GM23248 (cell line): ENCODE measurements at places on chromosomes 7 and 10.

DNA sequence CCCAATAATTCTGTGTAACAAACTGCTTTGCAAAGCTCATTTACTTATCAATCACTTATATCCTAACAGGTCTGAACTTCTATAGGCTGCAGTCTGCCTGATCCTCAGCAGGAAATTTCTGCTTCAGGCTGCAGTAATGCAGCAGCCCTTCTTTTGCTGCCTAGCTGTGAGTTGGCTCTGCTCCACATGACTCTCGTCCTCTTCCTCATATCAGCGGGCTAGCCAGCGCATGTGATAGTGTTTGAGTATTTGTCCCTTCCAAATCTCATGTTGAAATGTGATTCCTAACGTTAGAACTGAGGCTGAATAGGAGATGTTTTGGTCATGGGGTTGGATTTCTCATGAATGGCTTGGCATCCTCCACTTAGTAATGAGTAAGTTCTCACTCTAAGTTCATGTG is 387.8 kb downstream of the SEMA3D start:
- DNase-seq, result peak; percentile 11

DNA sequence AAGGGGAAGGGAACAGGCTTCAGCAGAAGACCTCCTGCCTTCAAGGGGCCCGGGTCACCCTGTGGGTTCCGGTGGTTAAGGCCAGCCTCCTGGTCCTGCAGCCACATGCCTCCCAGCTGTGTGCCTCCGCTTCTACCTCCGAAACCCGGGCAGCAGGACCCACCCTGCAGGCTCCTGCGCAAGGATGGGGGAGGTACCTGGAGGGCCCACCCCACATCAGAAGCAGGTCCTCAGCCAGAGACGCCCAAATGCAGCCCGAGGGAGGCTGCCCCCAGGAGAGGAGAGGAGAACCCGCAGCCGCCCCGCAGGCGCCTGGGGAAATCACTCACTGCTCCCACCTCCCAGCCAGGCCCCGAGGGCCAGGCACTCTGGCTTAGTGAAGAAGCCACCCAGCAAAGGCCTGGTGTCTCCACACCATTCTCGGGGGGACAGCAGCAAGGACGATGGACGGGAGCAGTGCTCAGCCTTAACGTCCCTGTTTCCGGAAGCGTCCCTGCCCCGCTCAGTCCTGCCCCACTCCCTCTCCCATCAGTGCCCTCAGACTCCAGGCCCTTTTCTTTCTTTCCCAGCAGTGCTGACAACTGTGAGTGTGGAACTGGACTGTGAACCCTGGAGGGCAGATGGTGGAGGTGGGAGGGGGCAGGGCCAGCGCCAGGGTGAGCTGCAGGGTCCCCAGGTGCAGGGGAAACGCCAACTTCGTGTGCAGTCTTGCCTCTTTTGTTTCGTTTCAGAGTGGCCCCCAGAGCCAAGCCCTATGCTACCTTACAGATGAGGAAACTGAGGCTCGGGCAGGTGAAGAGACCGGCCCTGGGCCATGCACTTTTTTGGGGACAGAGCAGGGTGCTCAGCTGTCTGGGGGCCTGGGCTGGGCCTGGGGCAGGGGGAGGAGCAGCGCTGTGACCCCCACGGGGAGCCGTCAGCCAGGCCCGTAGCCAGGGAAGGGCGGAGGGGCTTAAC is 138.0 kb downstream of the FAM53B start:
- DNase-seq, result no peak

GRCh38 chr10:4353059-4353655 is 472.9 kb upstream of the AKR1E2 start:
- peak; percentile 58 for DNase-seq

DNA sequence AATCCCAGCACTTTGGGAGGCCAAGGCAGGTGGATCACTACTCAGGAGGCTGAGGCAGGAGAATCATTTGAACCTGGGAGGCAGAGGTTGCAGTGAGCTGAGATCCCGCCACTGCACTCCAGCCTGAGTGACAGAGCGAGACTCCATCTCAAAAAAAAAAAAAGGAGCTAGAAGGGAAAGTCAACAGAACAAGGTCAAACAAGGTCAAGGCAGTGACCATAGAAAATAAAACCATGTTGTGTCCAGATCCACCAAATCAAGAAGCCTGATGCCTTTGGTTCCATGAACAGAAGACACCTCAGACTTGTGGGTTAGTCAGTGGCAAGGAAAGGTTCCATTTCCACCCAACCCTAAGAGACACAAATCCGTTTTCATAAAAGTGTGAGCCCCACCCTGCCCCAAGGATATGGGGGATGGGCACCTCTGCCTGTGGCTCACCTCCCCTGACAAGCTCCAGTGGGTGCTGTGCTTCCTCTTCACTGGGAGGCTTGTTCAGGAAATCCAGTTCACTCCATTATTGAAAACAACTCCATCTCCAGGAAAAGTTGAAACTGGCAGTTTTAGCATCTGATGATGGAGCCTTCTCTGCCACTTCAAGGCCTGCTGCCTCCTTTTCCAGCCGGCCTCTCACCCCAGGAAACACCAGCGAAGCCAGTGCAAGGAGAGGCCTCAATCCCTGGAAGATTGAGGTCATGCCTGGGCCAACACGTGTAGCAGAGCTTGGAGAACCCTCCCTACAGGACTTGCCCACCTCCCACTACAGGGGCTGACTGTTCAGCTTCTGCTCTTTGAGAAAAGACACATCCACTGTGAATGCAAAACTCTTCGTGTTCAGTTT is 152.9 kb downstream of the NRF1 start:
- no peak for DNase-seq

DNA sequence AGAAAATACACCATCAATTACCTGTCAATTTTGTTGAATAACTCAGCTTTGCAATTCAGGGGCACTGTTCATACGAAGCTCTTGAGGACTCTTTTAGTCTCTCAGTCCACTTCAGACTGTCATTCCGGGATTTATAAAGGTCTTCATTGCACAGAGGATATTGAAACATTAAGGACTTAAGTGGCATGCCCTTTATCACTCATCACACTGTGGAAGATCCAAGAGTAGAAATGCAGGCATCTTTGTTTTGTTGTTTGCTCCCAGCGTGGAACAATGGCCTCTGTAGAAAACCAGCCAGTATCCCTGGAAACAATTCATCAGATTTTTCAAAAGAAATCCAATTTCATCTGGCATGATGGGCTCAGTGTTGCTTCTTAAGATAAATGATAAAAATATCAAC is 66.3 kb upstream of the LRGUK start:
- DNase-seq, result no peak

DNA sequence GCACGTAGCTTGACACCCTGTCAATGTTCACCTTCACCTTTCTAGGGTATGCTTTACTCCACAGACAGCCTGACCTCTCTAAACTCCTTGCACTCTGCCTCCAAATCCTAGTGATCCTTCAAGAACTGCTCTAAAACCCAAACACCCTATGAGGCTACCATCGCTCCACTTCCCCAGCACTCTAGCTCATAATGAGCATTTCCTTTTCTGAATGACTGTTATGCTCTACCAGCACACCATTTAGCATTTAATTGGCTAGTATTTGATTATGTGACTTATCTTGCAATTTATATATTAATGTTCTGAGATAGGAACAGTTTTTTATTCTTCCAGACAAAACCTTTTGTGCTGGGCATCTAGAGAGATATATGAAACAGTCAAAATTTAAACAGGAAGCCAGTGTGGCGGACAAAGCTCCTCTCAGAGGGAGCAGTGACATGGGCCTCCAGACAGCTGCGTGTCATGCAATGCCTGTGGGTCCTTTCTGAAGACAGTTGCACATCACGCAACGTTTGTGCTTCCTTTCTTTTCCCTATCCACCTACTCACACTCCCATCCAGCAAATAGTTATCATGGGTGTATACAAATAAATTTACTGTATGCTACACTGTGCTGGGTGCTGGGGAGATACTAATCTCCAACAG is 86.3 kb downstream of the ALOX5 start:
- DNase-seq, result no peak

- peak; percentile 83 for DNase-seq
These were observed 10.4 kb upstream of the SMC3 start for GRCh38 chr10:110556969-110557601.

DNA sequence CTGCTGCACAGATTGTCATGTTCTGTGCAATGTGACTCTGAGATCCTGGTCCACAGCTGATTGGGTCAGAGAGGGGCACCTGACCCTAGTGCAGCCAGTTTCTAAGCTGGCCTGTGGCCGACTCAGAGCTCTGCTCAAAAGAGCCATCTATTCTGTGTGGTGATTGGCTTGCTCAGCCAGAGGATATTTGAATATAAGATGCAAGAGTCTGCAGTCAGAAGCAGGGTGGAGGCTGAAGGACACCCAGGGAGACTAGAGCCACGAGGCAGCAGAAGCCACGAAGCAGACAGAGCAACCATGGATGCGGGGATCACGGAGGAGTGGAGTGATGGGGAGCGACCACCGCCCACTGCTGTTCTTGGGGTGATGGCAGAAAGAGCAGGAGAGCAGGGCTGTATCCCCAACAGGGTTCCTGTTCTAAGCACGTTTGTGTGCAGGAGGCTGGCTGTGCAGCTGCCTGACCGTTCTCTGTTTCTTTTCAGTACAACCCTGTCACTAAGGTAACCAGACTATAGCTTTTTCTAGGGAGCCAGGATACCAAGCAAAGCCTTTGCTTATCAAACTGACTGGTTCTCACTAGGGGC is 19.5 kb upstream of the RHEB start:
- no peak for DNase-seq

DNA sequence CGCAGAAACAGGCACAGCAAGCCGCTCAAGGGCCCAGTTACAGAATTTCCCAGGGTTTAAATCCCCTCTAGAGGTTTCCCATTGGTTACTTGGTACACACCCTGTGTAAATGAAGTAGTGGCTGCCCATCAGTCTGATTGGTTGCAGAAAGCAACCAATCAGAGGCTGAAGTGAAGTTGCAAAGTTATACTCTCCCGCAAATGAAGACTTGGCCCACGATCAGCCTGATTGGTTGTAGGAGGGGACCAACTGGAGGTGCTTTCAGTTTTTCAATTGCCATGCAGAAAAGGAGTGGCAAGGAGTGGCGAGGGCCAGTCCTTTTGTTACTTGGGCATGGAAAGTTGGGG is 909.2 kb upstream of the AUTS2 start:
- DNase-seq, result no peak

DNA sequence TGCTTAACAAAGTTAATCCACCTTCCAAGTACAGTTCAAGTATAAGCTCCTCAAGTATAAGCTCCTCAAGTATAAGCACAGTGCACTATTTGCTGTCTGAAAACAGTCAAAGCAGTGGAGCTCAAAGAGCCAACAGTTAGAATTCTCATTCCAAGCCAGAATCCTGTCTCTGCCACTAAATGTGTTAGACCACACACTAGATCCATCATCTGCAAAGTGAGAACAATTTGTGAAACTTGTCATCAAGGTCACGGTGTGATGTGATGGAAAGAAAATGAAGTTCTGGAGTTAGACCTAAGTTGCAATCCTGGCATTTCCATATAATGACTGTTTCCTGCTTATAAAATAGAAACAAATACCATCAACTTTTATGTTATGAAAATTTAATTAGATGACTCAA is 602.5 kb downstream of the TNS3 start:
- DNase-seq, result peak; percentile 13

DNA sequence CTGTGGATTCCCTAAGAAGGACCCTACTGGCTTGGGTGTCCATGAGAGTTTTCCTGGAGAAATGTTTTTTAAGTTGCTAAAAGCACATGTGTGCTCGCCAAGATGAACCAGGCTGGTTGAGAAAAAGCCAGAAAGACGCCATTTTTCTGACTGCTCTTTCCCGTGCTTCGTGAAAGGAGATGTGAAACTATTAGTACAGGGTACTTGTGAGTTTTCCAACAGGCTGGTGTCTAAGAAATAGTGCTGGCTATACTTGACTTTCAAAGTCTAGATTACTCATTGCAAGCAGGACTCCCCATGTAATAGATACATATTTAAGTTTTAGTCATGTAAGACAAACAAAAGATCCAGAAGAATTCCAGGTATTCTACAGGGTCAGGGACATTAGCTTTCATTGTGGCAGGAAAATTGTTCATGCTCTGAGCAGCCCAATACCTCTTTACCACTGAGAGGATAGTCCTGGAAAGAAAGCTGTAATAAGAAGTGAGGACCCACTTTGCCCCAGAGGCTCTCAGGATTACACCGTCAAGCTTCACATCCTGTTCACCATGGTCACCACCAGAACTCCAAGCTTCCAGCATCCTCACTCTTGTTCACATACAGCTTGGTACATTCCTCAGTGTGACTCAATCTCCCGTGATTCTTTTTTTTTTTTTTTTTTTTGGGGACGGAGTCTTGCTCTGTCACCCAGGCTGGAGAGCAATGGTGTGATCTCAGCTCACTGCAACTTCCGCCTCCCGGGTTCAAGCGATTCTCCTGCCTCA is 43.8 kb upstream of the ICA1 start:
- no peak for DNase-seq

- DNase-seq, result no peak
These were observed 265.0 kb downstream of the CAMK1D start for GRCh38 chr10:12614177-12614995.

DNA sequence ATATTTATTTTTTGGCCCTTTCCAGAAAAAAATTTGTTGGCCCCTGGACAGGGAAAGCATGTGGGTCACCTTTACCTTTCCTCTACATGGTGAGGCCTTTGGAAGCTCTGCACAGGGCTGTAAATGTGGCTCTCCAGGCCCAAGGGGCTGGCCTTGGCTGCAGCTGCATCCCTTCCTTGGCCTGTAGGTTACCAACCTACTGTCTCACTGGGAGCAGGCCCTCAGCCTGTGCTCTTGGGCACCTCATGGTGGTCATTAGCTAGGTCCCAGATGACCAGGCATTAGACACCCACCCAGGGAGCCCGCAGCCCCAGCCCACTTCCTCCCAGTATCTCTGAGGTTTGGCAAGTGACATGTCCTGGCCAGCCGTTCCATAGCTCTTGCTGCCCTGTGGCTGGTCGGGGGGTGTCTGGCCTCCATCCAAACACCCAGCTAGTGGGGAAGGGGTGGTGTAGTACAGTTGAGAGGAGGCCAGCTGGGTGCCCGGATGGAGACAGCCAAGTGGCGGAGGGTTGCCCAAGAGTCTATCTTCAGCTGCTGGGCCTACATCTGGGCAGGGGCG is 7.1 kb upstream of the CPA5 start:
- no peak for DNase-seq

DNA sequence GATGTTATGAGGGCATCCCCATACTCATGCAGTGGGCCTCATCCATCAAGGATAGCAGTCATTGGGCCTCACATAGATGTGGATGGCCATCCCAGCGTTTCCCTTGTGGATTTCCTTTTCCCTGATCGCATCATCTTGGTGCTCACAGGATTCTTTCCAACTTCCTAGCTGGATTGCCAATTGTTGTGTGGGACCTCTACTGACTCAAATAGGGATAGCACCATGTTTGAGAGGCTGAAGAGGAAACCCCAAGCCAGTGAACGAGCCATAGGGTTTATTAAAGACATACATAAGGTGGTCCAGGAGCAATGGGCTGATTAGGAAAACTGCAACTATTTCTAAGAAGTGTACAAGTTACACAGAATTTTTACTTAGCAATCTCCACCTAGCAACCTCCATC is 21.8 kb downstream of the ASZ1 start:
- DNase-seq, result no peak

- no peak for DNase-seq
These were observed 104.0 kb downstream of the PLXDC2 start for GRCh38 chr10:19920075-19920726.

DNA sequence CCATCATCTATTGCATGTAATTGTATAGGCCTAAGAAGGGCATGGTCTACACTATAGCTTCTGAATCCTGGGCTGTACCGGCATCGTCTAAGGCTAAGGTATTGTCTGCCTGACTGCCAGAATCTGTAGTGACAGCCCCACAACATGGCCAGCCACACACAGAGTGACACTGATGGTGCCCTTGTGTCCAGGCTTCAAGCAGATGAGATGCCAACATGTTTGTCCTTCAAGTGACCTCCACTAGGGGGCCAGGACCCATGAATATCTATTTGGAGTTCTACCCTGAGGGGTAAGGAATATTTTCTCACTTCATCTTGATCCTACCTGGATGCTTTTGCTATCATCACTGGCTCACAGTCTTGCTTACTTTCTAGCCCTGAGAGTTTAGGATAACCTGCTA is 1.5 kb downstream of the CYP3A7 start:
- peak; percentile 26 for DNase-seq
